Kidney (tissue), 22 donors: ENCODE measurements at places on chromosomes 12 and 14.

DNA sequence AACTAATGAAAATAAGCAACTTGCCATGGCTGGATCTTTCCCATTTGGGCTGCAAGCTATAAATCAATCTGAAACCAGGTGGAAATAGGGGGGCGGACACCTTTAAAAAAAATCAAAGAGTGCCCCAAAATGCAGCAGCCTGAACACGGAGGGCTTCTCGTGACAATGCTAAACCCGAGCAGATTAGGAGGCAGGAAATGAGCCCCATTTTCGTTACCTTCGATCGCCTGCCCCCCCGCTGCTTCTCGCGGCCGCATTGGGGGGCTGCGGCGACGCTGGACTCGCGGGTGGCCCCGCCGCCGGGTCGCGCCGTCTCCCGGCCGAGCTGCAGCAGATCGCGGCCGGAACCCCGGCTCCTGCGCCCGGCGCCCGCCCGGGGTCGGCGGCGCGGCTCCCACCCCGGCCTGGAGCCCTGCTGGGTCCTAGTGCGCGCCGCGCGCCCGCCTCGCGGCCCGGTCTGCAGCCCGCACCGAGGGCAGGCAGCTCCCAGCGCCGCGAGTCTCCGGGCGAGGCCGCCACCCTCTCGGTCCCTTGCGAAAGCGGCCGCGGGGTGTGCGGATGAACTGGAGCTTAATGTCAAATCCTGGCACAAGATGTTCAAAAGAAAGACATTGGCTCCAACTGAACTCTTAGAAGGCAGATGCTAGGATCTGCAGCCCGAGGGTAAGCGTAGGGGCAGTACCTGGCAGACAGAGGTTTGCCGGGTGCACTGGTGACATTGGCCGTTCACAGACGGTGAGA, 201.9 kb upstream of the FOXN3 start:
- DNase-seq, result peak; percentile 69

DNA sequence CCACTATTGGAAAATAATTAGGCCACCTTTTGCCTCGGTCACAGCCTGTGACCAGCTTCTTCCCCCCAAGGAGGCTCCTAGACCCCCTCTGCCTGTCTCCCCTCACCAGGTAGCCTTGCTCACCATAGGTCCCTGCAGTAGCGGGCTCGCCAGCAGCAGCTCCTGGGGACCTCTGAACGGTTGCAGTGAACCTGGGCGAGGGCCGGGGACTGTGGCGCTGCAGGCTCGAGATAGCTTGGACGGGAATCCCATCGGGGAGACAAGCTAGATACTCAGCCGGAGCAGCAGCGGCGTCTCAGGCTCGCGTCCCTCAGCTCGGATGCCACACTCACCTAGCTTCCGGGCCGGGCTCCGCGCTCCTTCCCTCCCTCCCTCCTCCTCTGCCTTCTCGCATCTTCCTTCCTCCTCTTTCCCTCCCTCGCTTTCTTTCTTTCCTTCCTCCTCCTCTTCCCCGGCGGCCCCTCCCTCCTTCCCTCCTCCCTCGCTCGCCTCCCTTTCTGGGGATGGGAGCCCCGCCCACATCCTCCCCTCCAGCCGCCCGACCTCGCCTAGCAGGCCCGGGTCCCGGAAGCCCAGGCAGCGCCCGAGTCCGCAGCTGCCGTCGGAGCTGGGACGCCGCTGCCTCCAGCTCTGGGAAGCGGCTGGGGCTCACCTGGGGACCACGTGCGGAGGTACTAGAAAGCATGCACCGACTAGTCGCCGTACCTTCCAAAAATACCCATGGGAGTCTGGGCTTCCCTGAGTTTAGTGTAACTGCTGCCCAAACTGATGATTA, at the start of gene BMP4:
Gene BMP4 (minus strand): TSS at position 399 of the 775 bp plus-strand sequence. CDS start 4,603 bp downstream, outside the sequence.
- peak; percentile 93 for DNase-seq

DNA sequence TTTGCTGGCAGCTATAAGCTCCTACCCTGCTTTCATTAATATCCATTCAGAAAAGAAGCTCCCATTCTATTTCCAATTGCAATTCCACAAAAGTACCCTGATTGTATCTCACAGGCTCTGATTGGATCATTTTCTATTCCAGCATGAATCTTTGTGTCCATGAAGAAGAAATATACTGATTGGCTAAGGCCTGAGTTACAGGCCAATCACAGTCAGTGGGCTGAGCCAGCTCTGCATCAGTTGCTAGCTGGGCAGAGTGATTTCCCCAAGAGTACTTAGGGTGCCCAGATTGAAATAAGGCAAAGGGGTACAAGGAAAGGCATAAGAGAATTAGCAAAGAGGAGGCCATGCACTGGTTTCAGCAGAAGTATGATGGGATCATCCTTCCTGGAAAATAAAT, 14.4 kb downstream of the ART4 start:
- no peak for DNase-seq

- DNase-seq, result no peak
Observed at GRCh38 chr12:104603545-104603973, 146.8 kb downstream of the CHST11 start.

DNA sequence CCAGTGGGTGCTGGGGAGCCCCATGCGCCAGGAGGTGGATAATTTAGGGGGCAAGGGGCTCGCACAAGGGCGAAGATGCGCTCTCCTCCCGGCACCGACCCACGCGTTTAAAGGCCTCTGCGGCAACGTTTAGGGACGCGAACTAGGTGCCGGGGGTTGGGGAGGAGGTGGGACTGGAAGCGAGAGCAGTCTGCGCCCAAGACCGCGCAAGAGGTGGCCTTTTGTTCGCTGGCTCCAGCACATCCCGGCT, 1.3 kb downstream of the SLC38A1 start:
- peak; percentile 69 for DNase-seq
